ENCODE measurements at places on chromosomes 6 and 20.

DNA sequence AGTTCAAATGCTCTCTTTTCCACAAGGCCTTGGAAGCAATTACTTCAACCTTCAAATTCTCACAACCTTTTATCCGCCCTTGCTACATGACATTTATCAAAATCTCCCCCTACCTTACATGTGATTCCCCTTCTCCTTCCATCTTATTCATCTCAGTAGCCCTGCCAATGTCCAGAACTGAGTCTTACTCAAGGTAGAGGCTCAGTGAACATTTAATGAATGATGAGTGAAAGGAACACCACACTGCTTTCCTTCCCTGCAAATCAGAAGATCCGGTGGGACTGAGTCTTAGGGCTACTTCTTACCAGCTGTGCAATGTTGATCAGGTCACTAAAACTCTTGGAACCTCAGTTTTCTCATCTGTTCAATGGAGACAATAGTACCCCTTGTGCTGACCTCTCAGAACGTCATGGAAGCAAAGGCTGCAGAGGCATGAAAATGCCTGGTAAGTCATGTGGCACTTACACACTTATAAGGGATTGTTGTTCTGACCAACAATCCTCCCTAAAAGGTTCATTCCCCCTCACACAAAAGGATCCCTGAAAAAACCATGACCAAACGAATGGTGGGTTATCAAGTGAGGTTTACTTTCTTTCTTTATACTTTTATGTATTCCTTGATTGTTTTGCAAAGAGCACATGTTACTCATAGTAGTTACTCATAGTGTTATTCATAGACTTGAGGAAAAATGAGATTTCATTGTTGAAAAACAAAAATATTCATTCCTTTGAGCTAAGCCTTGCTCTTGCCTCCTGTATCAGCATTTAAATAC lies 6.5 kb downstream of the MDGA1 start:
- DNase-seq, result no peak

GRCh38 chr6:131754088-131754487 lies 43.3 kb upstream of the CTAGE9 start:
- no peak for DNase-seq

- DNase-seq, result no peak
Observed at GRCh38 chr6:85421972-85422371, 27.9 kb upstream of the NT5E start.

GRCh38 chr6:33488339-33488738 lies 34.0 kb downstream of the ZBTB9 start:
- DNase-seq, result no peak

DNA sequence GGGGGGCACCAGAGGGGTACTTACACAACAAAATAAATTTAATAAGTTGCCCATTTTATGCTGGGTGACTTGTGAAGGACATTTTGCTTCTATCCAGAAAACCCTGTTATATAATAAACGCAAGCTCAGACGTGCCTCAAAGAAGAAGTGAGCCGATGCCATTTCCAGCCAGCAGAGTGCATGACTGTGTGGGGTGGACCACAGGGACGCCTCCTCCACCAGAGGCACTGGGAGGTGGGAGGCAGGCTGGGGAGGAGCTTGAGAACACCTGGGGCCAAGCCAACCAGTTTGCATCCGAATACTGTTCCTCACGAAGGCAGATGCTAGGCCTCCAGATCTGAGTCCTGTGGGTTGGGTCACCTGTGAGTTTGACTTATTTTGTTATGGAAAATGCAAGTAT lies 363.8 kb downstream of the RNGTT start:
- DNase-seq, result no peak

DNA sequence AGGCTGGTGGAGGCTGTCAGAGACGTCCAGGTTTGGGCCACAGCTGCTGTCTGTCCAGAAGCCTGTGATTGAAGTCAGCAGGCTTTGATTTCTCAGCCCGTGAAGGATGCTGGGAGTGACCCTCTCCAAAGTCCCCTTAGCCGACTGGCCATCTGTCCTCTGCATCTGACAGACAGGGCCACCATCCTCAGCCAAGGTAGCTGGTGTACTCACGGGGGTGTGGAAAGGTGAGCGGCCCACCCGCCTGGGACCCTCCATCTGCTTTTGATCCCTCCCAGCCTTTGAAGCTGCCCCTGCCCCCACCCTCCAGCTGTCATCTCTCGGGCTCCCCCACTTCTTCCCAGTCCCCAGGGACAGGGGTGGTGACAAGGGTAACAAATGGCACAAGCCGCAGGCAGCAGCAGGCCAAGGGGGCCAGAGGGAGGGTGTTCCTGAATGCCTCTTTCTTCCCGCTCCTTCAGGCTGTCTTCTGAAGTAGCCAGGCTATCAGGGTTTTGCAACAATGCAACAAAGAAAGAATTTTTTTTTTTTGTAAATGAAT lies 84.4 kb downstream of the EYA2 start:
- no peak for DNase-seq

DNA sequence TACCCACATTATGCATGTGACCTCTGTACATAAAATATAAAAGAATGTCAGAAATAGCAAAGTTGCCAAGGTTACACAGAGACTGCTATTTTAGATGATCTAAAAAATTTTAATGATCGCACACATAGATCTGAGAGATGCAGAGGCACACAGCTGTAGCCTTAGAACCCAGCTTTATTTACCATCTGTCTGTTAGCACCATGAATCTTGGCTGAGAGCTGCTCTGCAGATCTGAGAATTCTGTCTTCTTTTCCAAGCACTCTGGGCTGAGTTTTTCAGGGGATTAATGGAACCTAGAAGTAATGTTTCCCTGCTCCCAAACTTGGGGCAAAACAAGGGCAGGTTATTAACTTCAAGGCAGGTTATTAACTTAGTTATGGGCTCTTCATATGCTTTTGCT lies 248.7 kb upstream of the JAG1 start:
- DNase-seq, result no peak

DNA sequence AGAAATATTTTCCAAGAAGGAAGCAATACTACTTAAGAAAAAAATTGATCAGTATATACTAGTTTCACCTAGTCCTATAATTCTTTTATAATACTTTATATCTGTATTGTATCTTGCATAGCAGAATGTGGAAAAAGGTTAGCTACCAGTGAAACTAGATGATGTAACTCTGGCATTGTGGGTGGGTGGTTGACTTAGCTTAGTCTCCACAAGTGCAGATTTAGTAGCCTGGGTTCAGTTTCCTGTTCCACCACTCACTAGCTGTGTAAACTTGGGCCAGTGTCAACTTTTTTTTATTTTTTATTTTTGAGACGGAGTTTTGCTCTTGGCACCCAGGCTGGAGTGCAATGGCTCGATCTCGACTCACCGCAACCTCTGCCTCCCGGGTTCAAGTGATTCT lies 2.0 kb downstream of the MUC21 start:
- DNase-seq, result no peak

GRCh38 chr6:136335736-136336363 lies 46.2 kb upstream of the BCLAF1 start:
- no peak for DNase-seq

GRCh38 chr6:40185486-40185885 lies 251.2 kb upstream of the MOCS1 start:
- no peak for DNase-seq

- peak; percentile 44 for DNase-seq
Observed at GRCh38 chr20:35252037-35252461, 25.6 kb downstream of the MMP24 start.

DNA sequence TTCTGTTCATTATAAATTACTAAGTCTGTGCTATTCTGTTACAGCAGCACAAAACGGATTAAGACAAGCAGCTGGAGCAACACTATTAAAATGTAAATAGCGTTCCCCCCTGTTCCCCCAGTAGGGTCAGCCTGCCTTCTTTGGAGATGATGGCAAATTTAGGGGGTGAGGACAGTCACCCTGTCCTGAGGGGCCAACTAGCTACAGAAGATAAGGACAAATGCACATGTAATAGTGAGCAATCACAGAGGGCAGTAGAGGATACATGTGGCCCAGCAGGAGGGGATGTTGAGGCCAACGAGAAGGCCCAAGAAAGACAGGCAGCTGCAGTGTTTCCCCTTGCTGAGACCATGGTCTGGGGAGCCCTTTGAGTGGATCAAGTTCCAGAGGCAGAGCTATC lies 266.7 kb upstream of the CDYL start:
- no peak for DNase-seq

- DNase-seq, result no peak
Observed at GRCh38 chr6:149852180-149852579, 12.0 kb downstream of the LRP11 start.

- no peak for DNase-seq
Observed at GRCh38 chr6:13318821-13319220, 9.5 kb downstream of the TBC1D7 start.

DNA sequence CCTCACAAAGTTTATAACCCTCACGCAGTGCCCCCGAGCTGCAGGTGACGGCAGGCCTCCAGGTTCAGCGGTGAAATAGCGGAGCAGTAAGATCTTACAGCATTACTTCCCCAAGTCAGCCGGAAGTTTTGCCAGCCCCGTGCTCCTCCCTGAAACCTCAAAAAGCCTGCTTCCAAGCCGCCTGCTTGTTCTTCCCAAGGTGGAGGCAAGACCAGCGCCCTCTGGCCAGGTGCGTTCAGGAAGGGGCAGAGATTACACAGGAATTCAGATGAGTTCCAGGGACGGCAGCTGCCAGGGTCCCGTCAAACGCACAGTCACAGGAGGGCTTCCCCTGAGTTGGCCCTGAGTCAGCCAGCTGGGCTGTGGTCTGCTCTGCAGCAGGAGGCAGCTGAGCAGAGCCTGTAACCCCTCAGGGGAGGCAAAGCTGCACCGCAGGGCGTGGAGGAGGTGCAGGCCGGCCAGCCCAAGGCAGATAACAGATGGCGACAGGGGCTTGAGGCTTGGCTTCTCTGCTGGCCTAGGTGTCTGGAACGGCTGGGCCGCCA lies 124.1 kb upstream of the RPS6KA2 start:
- DNase-seq, result no peak

- DNase-seq, result no peak
Observed at GRCh38 chr6:27838945-27839625, 73.1 kb downstream of the OR2B2 start.

DNA sequence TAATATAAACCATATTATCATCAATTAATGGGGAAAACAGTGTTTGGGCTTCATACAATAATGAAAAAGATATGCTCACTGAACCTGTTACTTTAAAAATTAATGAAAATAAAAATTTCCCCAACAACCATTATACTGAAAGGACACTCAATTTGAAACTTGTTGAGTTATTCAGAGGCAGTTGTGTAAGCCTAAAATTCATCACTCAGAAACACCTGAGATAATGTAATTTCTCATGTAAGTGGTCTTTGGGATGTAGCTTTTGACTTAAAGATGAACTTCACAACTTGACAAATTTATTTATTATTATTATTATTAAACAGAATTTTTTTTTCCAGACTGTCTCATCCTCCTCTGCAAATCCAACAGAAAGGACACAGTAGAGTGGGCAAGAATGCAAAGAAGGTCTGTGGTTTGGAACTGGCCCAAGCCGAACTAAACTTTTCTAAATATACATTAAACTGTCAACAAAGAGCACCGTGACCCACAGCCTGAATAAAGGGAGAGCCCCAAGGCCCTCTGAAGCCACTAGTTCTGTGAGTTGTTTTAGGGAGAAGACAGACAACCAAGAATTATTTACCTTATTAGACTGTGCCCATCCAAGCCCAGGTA lies 32.2 kb upstream of the HEY2 start:
- DNase-seq, result no peak

GRCh38 chr6:136058852-136059251 lies 191.3 kb downstream of the MTFR2 start:
- no peak for DNase-seq

GRCh38 chr6:117233145-117233544 lies 32.2 kb upstream of the VGLL2 start:
- no peak for DNase-seq

- no peak for DNase-seq
Observed at GRCh38 chr6:118356686-118357085, 191.4 kb upstream of the PLN start.

GRCh38 chr6:69775585-69775849 lies 21.3 kb downstream of the LMBRD1 start:
- DNase-seq, result no peak

- no peak for DNase-seq
Observed at GRCh38 chr6:72894091-72894490, 272.2 kb downstream of the KCNQ5 start.

DNA sequence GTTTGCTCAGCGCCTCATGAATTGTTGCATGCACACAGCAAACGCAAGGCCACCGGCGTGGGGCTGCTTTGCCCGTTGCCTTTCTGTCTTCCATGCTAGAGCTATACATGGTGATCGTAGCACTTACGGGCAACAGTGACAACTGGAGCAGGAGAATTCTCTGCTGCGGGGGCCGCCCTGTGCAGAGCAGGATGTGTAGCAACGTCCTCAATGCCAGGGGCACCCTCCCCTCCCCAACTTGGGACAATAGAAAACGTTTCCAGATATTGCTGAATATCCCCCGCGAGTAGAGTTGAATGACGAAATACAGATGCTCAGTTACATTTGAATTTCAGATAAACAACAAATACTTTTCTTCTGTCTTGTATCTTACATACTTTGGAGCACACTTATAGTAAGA lies 198.7 kb downstream of the TFAP2C start:
- DNase-seq, result no peak

- no peak for DNase-seq
Observed at GRCh38 chr6:88380618-88381288, 214.6 kb upstream of the CNR1 start.

DNA sequence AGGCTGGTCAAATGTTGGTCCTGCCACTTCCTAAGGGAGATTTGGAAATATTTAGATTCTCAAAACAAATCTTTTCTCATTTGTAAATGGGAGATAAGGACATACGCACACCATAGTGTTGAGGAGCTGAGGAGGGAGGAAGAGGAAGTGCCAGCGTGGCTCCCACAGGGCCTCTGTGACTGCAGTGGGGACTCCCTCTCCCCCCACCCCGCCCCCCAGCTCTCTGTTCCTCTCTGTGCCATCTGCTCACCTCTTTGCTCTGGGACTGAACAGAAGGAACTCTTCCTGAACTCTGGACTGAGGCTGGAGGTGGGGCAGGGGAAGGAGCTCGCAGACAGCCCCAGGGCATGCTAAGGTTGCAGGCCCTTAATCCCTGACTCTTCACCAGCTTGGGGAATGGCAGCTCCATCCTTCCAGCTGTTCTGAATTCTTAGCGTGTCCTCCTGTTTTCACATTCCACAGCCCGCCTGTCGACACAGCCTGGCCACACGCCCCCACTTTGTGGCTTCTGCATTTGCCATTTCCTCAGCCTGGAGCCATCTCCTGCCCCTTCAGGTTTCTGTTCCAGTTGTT lies 11.4 kb downstream of the DDX27 start:
- DNase-seq, result no peak

GRCh38 chr20:57919049-57919448 lies 209.2 kb upstream of the PMEPA1 start:
- DNase-seq, result no peak

DNA sequence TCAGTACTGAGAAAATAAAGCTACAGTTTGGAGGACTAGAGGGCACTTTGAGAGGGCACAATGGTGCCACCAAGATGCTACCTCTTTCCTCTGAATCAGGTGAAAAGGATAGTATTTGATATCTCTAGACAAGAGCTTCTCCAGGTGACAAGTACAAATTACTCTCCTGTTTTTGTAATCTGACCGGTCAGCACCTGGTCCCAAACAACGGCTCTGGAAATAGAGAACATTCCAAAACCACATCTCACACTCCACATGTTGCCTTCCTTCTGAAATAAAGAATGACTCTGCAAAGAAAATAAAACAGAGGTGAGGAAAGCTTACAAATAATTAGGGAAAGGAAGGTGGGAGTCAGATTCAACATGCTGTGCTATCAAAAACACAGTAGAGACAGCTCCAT lies 51.3 kb upstream of the CITED2 start:
- DNase-seq, result no peak

Data from CD8-positive, alpha-beta memory T cell (primary cell).